ENCODE measurements at places on chromosomes 4 and X.

- DNase-seq: no peak
Measured at GRCh38 chrX:43835559-43835958, 46.7 kb downstream of the MAOB start.

DNA sequence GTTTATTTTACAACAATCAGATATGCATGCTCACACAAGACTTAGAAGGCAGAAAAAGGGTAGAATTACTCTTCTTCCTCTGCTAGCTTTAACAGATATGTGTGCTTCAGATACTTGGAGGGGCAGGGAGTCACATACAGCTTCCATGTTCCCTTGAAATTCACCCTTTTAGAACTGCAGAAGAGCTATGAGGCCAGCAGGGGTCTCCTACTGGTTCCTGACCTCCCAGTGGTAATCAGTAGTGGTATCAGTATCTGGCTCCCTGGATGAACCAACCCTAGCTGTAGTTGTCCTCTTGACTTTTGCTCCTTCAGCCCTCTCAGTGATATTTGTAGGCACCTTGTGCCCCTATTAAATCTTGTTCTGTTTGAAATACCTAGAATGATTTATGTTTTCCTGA is 81.5 kb downstream of the RCHY1 start:
- peak; percentile 12 for DNase-seq

- DNase-seq: no peak
Measured at GRCh38 chrX:68999931-69000330, 165.3 kb downstream of the PJA1 start.

DNA sequence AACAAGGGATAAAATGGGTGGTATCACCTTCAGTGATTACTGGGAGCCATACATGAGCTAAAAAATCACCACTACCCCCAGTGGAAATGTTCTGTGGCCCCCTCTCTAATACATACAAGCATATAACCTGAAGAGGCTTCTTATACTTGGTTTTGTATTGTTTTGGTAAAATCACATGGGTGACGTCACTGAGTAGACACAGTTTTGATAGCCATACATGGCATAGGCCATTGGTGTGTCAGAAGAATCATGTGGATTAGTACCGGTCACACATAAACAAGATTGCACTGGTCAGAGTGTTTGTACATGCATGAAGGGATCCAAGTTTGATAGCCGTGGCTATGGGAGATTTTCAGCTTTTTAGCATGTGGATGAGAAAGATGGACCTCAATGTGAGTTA is 131.9 kb upstream of the RADX start:
- no peak for DNase-seq

DNA sequence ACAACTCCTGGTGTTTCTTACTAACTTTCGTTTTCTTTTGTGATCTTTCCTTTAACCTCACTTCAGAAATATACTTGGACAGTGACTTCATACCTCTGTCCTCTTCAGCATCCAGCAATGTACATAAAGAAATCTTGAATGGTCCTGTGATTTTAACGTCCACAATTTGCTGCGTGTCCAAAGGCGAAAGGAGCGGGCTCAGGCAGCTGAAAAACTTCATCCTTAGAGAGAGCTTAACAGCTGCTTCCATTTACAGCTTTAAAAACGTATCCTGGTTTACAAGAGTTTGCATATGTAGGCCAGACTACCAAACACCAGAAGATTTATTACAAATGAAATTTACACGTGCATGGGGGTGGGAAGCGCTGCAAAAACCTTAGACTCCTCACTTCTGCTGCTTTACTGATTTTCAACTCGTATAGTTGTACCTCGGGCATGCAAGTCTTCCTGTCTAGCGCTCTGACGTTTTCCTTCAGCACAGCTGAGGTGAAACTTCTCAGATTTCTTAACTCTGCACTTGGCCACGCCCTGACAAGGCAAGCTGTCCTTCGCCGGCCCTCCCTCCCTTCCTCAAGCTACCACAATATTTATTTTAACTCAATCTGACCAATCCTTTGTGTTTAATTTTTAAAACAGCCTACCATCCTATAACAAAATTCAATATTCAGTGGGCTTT is 406.4 kb downstream of the FAM47A start:
- peak; percentile 14 for DNase-seq

GRCh38 chr4:80219301-80220025 is 22.2 kb downstream of the PRDM8 start:
- no peak for DNase-seq

DNA sequence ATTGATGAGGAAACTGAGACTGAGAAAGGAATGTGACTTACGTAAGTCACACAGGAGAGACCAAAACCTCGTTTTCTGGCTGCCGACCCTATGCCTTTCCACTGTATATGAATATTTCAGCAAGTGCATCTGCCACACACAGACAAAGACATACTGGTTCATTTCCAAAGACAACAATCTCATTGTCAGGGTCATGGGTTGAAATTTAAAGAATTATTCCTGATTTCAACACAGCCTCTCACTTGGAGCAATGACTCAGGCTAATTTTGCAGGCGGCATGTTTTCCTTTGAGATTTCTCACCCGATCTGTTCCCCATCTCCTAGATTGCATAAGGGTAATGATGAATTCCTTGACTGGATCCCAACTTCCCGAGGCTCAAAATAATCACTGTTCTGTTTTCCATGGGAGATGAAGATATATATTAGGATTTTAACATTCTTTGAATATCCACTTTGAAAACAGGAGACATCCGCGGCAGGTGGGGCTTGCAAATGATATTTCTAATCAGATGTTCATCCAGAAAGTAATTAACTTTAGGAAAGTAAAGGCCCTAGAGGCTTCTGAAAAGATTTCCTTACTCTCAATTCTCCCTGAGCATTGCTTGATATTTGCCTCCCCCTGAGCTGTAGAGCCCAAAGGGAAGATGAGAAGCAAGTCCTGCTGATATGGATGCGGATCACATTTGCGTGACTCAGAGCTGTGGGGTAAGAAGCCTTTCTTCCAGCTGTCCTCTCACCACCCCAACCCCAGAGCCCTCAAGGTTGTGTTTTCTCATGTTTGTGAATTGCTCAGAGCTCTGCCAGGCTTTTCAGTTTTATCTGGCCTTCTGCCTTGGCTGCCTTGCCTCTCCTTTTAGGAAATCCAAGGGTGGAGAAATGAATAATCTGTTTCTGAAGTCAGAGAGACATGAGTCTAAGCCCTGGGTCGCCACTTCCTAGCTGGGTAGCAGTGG is 361.1 kb upstream of the BOD1L1 start:
- DNase-seq: peak; percentile 72

DNA sequence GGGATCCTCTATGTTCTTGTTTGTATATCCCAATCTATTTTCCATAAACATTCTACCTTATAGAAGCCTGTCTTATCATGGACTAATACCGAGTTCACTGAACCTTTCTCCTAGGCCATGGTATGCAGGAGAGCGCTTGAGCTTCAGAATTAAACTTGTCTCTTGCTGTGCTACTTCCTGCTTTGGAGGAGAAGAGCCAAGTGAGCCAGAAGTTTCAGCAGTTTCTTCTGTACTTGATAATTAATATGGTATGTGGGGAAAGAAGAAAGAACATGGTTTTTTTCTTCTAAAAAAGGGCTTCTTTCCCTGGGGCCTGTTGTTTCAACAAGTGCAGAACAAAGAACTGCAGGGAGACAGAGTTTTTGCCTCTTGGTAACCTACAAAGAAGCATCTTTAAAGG is 172.8 kb downstream of the ATG4A start:
- no peak for DNase-seq

DNA sequence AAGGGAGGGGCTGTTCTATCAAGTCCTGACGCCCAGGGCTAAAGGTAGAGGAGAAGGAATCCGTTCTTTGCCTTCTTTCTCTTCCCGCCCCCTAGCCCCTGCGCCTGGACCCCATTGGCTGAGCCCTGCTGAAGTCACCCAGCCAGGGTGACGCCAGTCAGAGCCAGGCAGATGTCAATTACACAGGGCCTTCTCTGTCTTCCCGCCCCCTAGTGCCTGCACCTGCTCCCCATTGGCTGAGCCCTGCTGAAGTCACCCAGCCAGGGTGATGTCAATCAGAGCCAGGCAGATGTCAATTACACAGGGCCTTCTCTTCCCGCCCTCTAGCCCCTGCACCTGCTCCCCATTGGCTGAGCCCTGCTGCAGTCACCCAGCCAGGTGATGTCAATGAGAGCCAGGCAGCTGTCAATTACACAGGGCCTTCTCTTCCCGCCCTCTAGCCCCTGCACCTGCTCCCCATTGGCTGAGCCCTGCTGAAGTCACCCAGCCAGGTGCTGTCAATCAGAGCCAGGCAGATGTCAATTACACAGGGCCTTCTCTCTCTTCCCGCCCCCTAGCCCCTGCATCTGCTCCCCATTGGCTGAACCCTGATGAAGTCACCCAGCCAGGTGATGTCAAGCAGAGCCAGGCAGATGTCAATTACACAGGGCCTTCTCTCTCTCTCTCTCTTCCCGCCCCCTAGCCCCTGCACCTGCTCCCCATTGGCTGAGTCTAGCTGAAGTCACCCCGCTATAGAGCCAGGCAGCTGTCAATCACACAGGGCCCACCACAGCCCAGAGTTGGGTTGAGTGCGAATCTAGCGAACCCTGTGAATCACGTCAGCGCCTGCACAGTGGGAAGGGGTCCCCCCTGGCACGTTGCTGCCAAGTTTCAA is 46.4 kb downstream of the ASMT start:
- DNase-seq: peak; percentile 18

GRCh38 chr4:32128549-32128948 is 1408.4 kb downstream of the PCDH7 start:
- no peak for DNase-seq

DNA sequence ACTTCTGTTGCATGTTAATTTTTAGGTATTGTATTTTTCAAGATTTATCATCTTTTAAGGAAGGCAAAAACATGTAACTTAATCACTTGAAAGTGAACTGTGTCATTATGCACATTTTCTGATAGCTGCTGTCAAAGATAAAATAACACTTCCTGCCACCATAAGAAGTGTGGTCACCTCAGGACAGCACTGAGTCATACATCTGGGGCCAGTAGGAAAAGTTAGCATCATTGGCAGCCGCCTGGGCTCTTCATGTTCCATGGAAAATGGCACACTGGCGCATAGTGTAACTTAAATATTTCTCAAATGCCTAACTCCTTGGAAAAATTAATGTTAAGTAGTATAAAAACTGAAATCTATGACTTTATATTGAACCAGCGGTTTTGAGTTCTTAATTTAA is 24.2 kb downstream of the CNKSR2 start:
- DNase-seq: no peak

Data from NCI-H460 (cell line).